ENCODE measurements at places on chromosomes 2 and 18. TPM values are rescaled to one million over a fixed set of nuclear protein-coding genes. Genes with fewer than 3 reads are reported as not detected.

LYG1 gene
- total RNA-seq = 0.88 TPM

C2orf81 gene
- 0.72 TPM for total RNA-seq

PSTPIP2 gene
- total RNA-seq = 6.8 TPM

UGT1A9 gene
- total RNA-seq = not detected

CDK15 gene
- total RNA-seq = 5.3 TPM

RGPD3 gene
- 0.59 TPM for total RNA-seq

ASAP2 gene
- total RNA-seq = 66.2 TPM

DNA sequence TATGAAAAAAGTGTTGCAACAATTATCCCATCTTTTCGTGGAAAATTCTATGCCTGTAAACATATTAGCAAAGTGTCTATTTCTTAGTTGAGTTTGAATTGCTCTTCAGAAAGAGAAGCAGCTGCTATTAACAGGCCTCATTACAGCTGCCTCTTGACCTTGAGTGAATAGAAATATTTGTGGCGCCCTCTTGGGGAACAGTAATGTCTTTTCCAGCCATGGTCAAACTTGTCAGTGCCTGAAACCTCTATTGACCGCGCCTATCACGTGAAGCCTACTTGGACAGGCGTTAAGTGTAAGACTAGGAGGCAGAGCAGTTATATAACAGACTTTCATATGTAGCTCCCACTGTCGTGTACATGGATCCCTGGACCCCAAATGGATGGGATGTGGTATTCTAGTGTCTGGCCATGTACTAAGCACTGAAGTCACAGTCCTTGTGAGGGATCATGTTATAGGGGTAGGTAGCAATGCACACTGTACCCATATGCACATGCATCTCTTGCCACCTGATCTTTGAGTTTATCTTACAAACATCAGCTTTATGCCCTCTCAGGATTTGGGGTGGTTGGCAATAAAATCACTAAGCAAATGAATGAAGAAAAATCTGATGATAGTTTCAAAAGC, 245.0 kb downstream of the PTGR3 start:
- H3K4me1 ChIP-seq = no peaks in the 10 kb centered on the region
- no peaks in the 10 kb centered on the region for H3K36me3 ChIP-seq
- DNase-seq = no peak
- H3K27me3 ChIP-seq = no peaks in the 10 kb centered on the region
- no peak overlapping the region for H3K27ac ChIP-seq
- H3K4me3 ChIP-seq = no peak overlapping the region

- no peaks in the 10 kb centered on the region for H3K27me3 ChIP-seq
- H3K36me3 ChIP-seq = peaks cover 48% of the 10 kb centered on the region
- no peak overlapping the region for H3K4me3 ChIP-seq
- H3K4me1 ChIP-seq = peaks cover 20% of the 10 kb centered on the region
- DNase-seq = no peak
Observed at GRCh38 chr2:29134933-29135332, 19.7 kb downstream of the CLIP4 start.

DNA sequence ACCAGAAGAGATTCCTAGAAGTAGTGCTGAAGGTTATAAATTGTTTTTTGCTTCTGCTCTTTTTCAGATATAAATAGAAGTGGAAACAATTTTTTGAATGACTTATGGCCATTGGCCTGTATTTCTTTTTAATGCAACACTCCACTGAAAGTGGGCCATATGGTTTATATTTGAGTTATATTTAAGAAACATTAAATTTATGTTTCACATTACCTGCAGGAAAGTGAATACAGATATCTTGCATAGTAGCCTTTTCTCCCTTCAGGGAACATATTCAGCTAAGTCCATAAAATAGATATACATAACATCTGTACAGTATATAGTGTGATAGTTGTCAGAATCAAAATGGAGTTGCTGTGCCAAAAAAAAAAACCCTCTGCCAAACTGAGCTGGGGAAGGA, 53.1 kb upstream of the EFEMP1 start:
- no peaks in the 10 kb centered on the region for H3K4me1 ChIP-seq
- no peak for DNase-seq
- no peaks in the 10 kb centered on the region for H3K27me3 ChIP-seq
- no peak overlapping the region for H3K27ac ChIP-seq
- H3K36me3 ChIP-seq = no peaks in the 10 kb centered on the region

GRCh38 chr18:62596145-62597005, 73.5 kb downstream of the ZCCHC2 start:
- H3K4me3 ChIP-seq = peak overlapping the region; percentile 39
- no peak overlapping the region for H3K27ac ChIP-seq
- no peaks in the 10 kb centered on the region for H3K4me1 ChIP-seq
- H3K36me3 ChIP-seq = no peaks in the 10 kb centered on the region
- peaks cover 50% of the 10 kb centered on the region for H3K27me3 ChIP-seq

DNA sequence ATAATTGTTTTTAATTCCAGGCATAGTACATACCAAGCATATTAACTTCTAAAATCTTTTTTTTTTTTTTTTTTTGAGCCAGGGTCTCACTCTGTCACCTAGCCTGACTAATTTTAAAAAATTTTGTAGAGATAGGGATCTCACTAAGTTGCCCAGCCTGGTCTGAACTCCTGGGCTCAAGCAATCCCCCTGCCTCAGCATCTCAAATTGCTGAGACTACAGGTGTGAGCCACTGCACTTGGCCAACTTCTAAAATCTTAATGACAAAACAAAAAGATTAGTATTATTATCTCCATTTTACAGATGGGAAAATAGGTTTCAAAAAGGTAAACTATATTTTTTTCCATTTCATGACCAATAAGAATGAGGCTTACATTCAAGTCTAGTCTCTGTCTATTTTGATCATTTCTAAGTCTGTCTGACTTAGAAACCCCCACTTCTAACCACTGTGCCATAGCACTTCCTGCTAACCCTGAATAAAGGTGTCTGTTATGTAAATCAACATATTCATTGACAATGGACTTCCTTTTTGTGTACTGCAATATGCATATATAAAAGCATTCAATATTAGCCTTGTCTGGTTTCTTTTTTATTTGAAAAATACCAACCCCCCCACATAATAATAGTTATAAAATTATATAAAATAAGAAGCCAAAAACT, 28.7 kb upstream of the ZEB2 start:
- DNase-seq = no peak
- no peak overlapping the region for H3K4me3 ChIP-seq
- H3K36me3 ChIP-seq = no peaks in the 10 kb centered on the region
- H3K27me3 ChIP-seq = no peaks in the 10 kb centered on the region
- H3K4me1 ChIP-seq = peaks cover 10% of the 10 kb centered on the region

DNA sequence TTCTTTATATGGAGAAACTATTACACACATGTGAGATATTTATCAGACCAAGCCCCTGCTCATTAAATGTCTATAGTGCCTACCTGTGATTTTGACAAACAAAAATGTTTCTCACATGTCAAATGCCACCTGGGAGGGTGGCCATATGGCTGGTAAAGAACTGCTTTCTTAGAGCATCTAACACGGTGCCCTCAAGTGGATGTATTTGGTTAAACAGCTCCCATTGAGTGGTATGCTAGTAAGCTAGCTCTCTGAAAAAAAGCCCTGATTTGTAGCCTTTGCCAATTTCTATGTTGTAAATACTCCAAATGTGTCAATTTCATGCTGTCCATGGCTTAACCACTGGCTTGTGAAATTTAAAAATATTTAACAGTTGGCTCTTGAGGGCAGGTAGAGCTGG, 94.6 kb downstream of the PMAIP1 start:
- H3K27me3 ChIP-seq = peaks cover 38% of the 10 kb centered on the region
- H3K36me3 ChIP-seq = no peaks in the 10 kb centered on the region

DNA sequence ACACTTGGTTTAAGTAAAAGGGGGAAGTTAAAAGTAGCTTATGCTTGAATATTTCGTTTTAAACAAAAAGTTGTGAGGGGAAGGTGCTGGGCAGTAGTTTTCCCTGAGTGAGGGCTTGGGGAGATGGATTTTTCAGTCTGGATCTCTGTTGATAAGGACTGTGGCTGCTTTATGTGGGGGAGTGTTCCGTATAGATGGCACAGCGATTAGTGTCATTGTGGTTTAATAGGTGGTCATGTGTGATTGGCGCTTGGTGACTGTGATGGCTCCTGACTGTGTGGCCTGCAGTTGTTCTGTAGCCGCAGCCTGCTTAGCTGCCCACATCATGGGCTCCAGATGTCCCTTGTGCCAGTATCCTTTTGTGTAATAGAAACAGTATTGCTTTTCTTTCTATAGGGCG, 156.2 kb downstream of the WDSUB1 start:
- H3K27ac ChIP-seq = no peak overlapping the region
- DNase-seq = no peak
- H3K27me3 ChIP-seq = no peaks in the 10 kb centered on the region
- H3K36me3 ChIP-seq = no peaks in the 10 kb centered on the region

DNA sequence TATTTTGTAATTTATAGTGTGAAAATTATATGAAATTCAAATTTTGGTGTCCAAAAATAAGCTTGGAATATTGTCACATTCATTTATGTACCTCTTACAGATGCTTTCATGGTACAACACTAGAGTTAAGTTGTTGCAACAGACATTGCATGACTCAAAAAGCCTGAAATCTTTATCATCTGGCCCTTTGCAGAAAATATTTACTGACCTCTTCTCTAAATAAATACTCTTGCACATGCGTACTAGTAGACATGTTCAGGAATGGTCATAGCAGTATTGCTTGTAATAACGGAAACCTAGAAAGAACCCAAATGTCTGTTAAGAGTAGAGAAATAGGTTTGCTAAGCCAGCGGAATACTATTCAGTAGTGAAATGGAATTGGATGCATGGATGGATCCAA, 60.4 kb downstream of the GALNT1 start:
- H3K36me3 ChIP-seq = peaks cover 7% of the 10 kb centered on the region
- no peak for DNase-seq
- H3K4me1 ChIP-seq = peaks cover 11% of the 10 kb centered on the region
- H3K4me3 ChIP-seq = no peak overlapping the region
- no peaks in the 10 kb centered on the region for H3K27me3 ChIP-seq

GRCh38 chr18:55300421-55300935, 287.5 kb downstream of the TCF4 start:
- H3K27me3 ChIP-seq = no peaks in the 10 kb centered on the region
- H3K4me1 ChIP-seq = peaks cover 4% of the 10 kb centered on the region
- DNase-seq = peak; percentile 4
- H3K4me3 ChIP-seq = no peak overlapping the region

DNA sequence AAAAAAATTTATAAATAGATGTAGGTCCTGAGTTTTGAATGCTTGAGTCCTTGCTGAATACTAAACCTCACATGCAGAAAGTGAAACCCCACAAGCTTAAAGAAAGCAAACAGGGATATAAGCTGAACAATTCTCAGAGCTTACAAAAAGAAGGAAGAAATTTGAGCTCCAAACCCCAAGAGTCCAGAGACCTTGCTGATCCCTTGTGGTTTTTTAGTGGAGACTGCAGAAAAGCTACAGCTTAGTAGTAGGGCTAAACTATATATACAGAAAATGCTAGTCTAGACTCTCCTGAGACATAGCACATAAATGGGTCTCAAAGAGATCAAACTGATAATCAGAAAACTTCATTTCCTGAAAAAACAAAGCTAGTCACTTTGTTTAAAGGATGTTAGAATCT, 1548.1 kb upstream of the ZEB2 start:
- H3K4me1 ChIP-seq = no peaks in the 10 kb centered on the region
- DNase-seq = no peak
- H3K27me3 ChIP-seq = no peaks in the 10 kb centered on the region
- H3K27ac ChIP-seq = no peak overlapping the region

DNA sequence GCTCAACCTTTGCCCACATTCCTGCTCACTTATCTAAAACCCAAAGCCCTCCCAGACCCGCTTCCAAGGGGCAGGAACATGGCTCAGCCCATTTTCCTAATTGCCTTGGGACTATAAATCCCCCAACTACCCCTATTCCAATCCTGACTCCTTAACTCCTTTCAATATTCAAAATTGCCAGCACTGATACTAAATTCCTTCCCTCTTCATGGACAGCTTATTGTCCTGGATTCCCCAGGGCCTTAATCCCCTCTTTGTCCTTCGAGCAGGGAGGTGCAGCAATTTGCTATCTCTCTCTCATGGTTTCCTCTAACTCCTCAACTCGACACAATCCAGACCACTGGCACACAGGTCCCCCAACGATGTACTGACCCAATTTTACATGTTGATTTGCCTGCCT, 99.1 kb downstream of the SLC25A12 start:
- H3K4me3 ChIP-seq = no peak overlapping the region
- DNase-seq = no peak
- H3K36me3 ChIP-seq = peaks cover 13% of the 10 kb centered on the region
- H3K4me1 ChIP-seq = peaks cover 20% of the 10 kb centered on the region
- H3K27ac ChIP-seq = no peak overlapping the region
